ENCODE measurements at places on chromosomes 16 and 17.
A peak's percentile ranks its signal among the peaks of the same experiment; 100 is the strongest.

DNA sequence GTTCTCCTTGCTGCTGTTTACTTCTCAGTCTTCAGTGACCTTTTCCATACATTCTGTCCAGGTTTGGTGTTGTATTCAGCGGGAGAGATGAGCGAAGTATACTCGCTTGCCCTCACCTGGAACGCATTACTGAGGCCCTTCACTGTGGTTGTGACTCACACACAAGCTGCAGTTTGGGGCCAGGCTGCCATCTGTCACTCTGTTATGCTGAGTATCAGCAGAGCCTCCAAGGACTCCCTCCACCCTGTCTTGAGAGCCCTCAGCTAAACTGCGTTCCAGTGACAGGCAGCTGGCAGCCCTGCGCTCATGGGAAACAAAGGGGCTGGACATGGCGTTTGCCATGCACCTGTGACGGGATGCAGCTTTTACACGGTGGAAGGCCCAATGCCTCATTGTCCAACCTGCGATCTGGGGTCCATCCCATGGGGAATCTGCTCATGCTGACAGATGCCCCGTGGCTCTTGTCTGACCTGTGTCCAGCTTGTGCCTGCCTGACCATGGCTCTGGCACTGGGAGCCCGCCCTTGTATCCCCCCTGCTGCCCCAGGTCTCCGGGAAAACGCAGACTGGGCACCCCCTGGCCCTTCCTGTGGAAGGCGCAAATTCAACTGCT, 6.5 kb upstream of the ZNF778 start:
- no peak for DNase-seq

- DNase-seq: no peak
These were observed 31.8 kb upstream of the NSRP1 start for GRCh38 chr17:30084788-30085187.

- DNase-seq: no peak
These were observed 17.9 kb upstream of the SMIM5 start for GRCh38 chr17:75615301-75615700.

GRCh38 chr17:19004421-19005136, at the start of gene FAM83G:
Gene FAM83G (minus strand): TSS chr17:19004764. CDS start chr17:19004041, 723 bp downstream.
- peak; percentile 69 for DNase-seq

- peak; percentile 12 for DNase-seq
These were observed 23.2 kb downstream of the SLC39A11 start for GRCh38 chr17:73069164-73069770.

GRCh38 chr16:55655897-55656681, at the start of gene SLC6A2:
Gene SLC6A2 (plus strand): TSS chr16:55655988. CDS start chr16:55656695, 707 bp downstream.
- DNase-seq: no peak

DNA sequence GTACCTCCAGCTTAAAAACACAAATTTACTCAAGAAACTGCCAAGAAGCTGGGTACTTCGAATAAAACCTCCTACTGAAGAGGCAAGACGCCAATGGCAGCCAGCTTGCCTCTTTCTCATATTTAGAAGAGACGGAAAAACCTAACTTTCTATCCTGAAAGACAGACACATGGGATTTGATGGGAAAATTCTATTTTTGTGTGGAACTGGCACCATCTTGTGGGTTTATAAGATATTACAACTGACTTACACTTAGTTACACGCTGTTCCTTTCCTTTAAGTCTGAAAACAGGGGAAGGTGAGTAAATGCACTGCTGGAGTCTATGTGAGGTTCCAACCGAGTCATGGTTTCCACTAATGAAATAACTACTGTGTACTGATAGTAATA, 10.3 kb downstream of the ZNF18 start:
- DNase-seq: peak; percentile 57

GRCh38 chr17:37231887-37232286, 143.9 kb upstream of the C17orf78 start:
- DNase-seq: no peak

GRCh38 chr17:42287305-42287976, 857 bp upstream of the STAT5A start:
- DNase-seq: no peak

DNA sequence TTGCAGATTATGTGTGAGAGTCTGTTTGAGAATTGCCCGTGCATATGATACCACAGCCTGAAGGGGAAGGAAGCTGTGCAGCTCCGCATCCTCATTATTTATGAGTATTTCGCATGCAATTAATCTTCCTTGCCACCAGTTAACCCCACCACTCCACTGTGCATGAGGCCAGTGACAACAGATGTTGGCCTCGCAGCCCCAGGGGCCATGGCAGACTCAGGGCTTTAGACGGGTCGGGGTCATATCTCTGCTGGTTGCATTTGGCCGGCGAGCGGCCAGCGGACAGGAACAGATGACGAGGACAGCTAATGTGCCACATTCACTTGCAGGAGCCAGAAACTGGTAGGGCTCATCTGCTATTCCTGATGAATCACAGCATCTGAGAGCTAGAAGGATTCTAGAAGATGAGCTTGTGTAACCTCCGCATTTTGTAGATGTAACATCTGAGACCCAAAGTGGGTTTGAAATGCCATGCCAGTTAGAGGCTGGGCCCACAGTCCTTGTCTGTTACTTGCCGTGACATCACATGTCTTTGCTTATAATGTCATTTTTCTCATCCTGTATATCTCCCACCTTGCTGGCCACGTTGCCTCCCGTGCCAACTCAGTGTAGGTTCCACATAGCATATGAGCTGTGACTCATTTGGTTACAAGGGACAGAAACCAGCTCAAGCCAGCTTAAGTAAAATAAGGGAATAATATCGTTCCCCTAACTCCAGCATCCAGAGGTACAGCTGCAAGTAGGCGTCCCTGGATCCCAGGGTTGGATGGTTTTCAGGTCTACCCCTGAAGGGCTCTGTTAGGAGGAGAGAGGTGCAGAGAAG, 137.2 kb downstream of the SNX29 start:
- peak; percentile 45 for DNase-seq

- DNase-seq: peak; percentile 33
These were observed 43.3 kb upstream of the CMIP start for GRCh38 chr16:81401035-81401950.

- DNase-seq: no peak
These were observed 70.7 kb downstream of the C16orf95 start for GRCh38 chr16:87246269-87247065.

GRCh38 chr16:23907457-23907902, 71.7 kb downstream of the PRKCB start:
- no peak for DNase-seq

- peak; percentile 35 for DNase-seq
These were observed 7.8 kb downstream of the KRT28 start for GRCh38 chr17:40791787-40792436.
